ENCODE measurements at places on chromosomes 2 and 18. TPM values are rescaled to one million over a fixed set of nuclear protein-coding genes. Genes with fewer than 3 reads are reported as not detected.

- H3K4me3 ChIP-seq, result no peak overlapping the region
- H3K36me3 ChIP-seq, result no peaks in the 10 kb centered on the region
- H3K27ac ChIP-seq, result no peak overlapping the region
- DNase-seq, result no peak
- H3K27me3 ChIP-seq, result no peaks in the 10 kb centered on the region
Measured at GRCh38 chr2:162182395-162182794, 30.3 kb upstream of the GCG start.

GRCh38 chr2:205680903-205681302, 1.4 kb upstream of the NRP2 start:
- H3K36me3 ChIP-seq, result no peaks in the 10 kb centered on the region
- no peak overlapping the region for H3K4me3 ChIP-seq
- H3K27me3 ChIP-seq, result peaks cover 30% of the 10 kb centered on the region
- no peak overlapping the region for H3K27ac ChIP-seq

DNA sequence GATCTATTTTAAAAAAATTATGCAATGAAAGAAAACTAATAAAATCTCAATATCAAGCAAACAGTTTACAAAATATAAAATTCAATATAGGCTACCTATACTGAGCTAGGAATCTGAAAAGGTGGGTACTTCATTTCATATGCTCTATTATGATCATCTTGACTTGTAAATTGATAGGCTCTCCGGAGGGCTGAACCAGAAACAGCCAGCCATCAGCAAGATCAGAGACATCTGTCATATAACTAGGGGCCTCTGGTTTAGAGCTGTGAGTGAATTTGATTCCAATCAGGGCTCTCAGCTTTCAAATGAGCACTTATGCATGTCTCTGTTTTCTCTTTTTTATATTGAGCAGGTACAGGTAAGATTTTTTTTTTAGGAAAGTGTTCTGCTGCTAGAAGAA, 114.2 kb downstream of the SPHKAP start:
- no peak for DNase-seq
- H3K27ac ChIP-seq, result no peak overlapping the region
- no peaks in the 10 kb centered on the region for H3K4me1 ChIP-seq
- H3K4me3 ChIP-seq, result no peak overlapping the region

GRCh38 chr2:205814039-205814364, 131.7 kb downstream of the NRP2 start:
- no peaks in the 10 kb centered on the region for H3K4me1 ChIP-seq
- H3K4me3 ChIP-seq, result no peak overlapping the region
- H3K27ac ChIP-seq, result no peak overlapping the region
- DNase-seq, result no peak
- no peaks in the 10 kb centered on the region for H3K36me3 ChIP-seq
- H3K27me3 ChIP-seq, result no peaks in the 10 kb centered on the region

DNA sequence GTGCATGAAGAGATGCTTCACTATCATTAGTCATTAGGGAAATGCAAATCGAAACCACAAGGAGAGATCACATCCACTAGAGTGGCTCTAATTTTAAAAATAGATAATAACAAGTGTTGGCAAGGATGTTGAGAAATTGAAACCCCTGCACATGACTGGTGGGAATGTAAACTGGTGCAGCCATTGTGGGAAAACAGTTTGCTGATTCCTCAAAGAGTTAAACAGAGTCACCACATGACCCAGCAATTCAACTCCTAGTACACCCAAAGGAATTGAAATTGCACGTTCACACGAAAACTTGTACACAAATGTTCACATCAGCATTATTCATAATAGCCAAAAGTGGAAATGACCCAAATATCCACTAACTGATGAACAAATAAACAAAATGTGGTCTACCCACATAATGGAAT, 179.5 kb downstream of the BCL2 start:
- DNase-seq, result no peak
- peaks cover 30% of the 10 kb centered on the region for H3K4me1 ChIP-seq
- no peak overlapping the region for H3K27ac ChIP-seq

DNA sequence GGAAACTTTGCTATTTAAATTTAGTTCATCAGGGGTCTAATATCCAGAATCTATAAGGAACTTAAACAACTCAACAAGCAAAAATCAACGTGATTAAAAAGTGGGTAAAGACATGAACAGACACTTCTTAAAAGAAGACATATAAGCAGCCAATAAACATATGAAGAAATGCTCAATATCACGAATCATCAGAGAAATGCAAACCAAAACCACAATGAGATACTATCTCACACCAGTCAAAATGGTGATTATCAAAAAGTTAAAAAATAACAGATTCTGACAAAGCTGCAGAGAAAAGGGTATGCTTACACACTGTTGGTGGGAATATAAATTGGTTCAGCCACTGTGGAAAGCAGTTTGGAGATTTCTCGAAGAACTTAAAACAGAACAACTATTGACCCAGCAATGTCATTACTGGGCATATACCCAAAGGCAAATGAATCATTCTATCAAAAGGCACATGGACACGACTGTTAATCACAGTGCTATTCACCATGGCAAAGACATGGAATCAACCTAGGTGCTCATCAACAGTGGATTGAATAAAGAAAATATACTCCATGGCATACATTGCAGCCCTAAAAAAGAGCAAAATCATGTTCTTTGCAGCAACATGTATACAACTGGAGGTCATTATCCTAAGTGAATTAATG, 189.9 kb downstream of the SLC4A10 start:
- H3K36me3 ChIP-seq, result no peaks in the 10 kb centered on the region
- no peaks in the 10 kb centered on the region for H3K4me1 ChIP-seq
- H3K27me3 ChIP-seq, result no peaks in the 10 kb centered on the region
- DNase-seq, result no peak

DNA sequence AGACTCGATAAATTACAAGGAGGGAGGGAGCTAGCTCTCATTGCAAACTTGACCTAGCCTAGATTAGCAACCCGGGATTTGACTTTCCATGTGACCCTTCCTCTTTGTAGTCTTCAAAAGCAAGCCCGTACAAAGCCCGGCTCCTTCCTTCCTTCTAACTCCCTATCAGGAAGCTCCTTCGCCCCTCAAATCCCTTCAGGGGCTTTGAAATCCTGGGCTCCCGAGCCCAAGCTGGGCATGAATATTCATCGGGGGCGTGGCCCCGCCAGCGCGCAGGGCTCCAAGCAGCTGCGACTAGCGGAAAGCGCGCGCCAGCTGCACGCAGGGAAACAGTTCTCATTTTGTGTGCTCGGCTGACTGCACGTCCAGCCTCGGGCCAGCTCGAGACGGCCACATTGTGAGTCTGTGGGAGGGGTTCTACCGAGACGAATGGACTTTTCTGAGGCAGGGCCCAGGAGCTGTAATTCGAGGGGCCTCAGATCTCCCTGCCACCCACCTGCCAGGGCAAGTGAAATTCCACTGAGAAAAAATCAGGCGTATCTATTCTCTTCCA, 84.0 kb upstream of the PELI1 start:
- H3K27me3 ChIP-seq, result no peaks in the 10 kb centered on the region
- H3K4me3 ChIP-seq, result peak overlapping the region; percentile 70

DNA sequence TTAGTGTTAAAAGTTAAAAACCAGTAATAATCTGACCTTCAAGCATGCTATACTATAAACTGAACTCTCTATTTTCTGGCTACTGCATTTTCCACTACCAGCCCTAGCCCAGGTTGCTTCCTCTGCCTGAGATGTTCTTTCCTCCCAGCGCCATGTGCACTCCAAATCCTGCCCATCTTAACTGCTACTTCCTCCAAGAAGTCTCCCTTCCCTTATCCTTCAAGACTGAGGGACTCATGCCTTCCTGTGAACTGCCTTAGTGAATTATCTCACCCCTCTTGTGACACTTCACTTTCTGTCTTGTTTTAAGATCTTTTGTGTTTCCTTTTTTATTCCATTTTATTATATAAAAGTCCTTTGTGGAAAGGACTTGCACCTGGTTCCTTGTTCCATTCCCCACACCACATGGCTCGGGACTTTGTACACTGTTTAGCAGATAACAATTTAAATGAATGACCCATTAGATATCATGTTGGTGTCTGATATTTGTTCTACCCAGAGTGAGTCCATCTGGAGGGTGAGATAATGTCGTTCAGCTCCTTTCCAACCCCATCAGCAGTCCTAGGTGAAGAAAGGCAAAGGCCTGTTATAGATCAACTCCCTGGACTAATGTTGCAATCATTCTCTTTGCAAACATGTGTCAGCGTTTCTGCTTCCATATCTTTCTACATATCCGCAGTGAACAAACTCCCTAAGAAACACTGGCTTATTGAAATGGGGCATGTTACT, 20.9 kb upstream of the AGFG1 start:
- no peaks in the 10 kb centered on the region for H3K4me1 ChIP-seq
- no peaks in the 10 kb centered on the region for H3K27me3 ChIP-seq
- DNase-seq, result no peak
- H3K27ac ChIP-seq, result peak overlapping the region; percentile 2
- no peaks in the 10 kb centered on the region for H3K36me3 ChIP-seq
- no peak overlapping the region for H3K4me3 ChIP-seq

DNA sequence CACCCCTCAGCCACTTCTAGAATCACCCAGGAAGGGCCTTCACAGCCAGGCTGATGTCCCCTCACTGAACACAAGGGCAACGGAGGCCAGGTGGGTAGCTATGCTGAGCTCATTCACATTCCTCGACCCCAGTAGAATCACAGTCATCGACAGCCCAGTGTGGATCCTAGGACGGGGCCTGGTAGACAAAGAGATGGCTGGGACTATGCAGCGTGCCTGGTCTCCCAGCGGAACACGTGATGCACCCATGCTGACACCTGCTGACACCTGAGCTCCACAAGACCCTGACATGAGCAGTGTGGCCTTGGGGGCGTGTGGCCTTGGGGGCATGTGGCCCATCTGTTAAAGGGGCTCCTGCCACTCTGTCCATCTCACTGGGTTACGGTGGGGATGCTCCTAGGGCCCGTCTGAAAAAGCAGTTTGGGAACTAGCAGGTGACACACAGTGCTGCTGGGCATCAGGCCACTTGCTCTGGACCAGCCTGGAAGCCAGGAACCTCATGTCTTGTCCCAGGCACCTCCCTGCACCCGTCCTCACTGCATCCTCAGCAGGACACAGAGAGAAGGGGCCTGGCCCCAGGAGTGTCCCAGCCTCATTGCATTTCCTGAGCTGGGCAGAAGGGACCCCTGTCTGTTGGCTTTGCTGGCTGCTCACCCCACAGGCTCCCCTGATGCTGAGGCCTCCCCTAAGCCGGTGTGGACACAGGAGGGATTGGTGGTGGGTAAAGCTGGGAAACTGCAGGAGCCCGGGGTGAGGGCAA, 9.7 kb downstream of the ECEL1 start:
- peaks cover 20% of the 10 kb centered on the region for H3K27me3 ChIP-seq
- H3K36me3 ChIP-seq, result no peaks in the 10 kb centered on the region
- H3K27ac ChIP-seq, result no peak overlapping the region

GRCh38 chr18:56166914-56167313, 471.5 kb downstream of the TXNL1 start:
- H3K36me3 ChIP-seq, result no peaks in the 10 kb centered on the region
- H3K27me3 ChIP-seq, result no peaks in the 10 kb centered on the region
- H3K27ac ChIP-seq, result no peak overlapping the region
- no peak for DNase-seq

- H3K4me1 ChIP-seq, result peaks cover 8% of the 10 kb centered on the region
- no peak overlapping the region for H3K27ac ChIP-seq
- no peak overlapping the region for H3K4me3 ChIP-seq
- H3K27me3 ChIP-seq, result peaks cover 32% of the 10 kb centered on the region
Measured at GRCh38 chr18:23617412-23618014, 31.2 kb upstream of the NPC1 start.

DNA sequence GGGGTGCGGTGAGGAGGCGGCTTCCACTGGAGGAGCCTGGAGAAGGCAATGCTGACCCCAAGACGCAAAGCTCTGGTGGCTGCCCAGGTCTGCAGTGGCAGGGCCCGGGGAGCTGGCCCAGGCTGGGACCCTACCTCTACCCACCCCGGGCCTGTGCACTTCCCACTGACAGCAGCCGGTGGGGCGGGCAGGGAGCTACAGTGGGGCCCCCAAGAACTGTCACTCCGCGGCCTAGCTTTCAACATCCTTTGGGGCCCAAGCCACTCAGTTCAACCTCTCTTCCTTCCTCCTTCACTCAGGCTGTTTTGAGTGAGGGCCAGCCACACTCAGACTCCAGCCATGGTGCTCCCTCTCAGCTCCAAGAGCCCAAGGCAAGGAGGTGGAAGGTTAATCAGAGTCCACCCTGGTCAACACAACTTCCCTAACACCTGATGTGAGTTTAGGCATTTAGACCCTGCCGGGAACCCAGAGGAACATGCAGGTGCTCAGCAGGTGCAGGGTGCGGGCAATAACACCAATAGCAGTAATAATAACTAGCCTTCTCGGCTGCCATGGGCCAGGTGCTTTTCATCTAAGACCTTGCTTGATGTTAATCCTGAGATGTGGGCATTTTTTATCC, 93.6 kb downstream of the ZFP36L2 start:
- H3K27ac ChIP-seq, result peak overlapping the region; percentile 71
- H3K27me3 ChIP-seq, result no peaks in the 10 kb centered on the region
- H3K4me3 ChIP-seq, result peak overlapping the region; percentile 10

GRCh38 chr2:56287508-56287907, 103.7 kb downstream of the CCDC85A start:
- H3K27ac ChIP-seq, result no peak overlapping the region
- H3K4me1 ChIP-seq, result no peaks in the 10 kb centered on the region
- H3K4me3 ChIP-seq, result no peak overlapping the region
- DNase-seq, result no peak

- no peak overlapping the region for H3K27ac ChIP-seq
- no peak overlapping the region for H3K4me3 ChIP-seq
- no peaks in the 10 kb centered on the region for H3K4me1 ChIP-seq
- DNase-seq, result no peak
- H3K27me3 ChIP-seq, result no peaks in the 10 kb centered on the region
- H3K36me3 ChIP-seq, result no peaks in the 10 kb centered on the region
Measured at GRCh38 chr2:147094077-147094476, 750.8 kb upstream of the ACVR2A start.

DNA sequence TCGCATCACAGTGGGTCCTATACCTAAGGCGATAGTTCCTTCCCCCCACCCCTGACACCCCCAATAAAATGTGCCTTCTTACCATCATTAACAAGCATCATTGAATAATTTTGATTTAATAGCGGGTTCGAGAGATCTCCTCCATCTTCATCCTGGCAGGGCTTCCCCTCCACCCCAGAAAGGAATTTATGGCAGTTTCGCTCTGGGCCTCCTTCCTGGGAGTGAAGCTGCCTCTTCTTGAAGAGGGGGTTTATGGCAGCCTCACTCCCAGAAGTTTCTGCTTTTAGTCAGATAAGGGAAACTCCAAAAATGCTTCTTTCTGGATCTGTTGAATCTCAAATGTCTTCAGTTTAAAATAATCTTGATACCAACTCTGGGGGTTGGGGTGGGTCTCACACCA, 45.7 kb downstream of the RRM2 start:
- H3K4me3 ChIP-seq, result no peak overlapping the region
- no peaks in the 10 kb centered on the region for H3K4me1 ChIP-seq
- DNase-seq, result no peak
- no peaks in the 10 kb centered on the region for H3K27me3 ChIP-seq
- no peak overlapping the region for H3K27ac ChIP-seq

GRCh38 chr2:74364533-74365505, 15.3 kb downstream of the DCTN1 start:
- H3K27ac ChIP-seq, result no peak overlapping the region
- H3K4me1 ChIP-seq, result no peaks in the 10 kb centered on the region
- no peak for DNase-seq
- no peak overlapping the region for H3K4me3 ChIP-seq

Gene UGT1A1
- not detected for polyA plus RNA-seq

Gene ZNF804A
- not detected for polyA plus RNA-seq

Gene SCN7A
- polyA plus RNA-seq, result not detected

Gene RAX
- polyA plus RNA-seq, result not detected

Gene CAPN14
- 0.07 TPM for polyA plus RNA-seq

Gene STPG4
- polyA plus RNA-seq, result not detected

Gene VSNL1
- polyA plus RNA-seq, result not detected

Gene WNT10A
- polyA plus RNA-seq, result 1.1 TPM

Gene MAP3K19
- polyA plus RNA-seq, result not detected
